ENCODE measurements at places on chromosomes 5 and 9.

DNA sequence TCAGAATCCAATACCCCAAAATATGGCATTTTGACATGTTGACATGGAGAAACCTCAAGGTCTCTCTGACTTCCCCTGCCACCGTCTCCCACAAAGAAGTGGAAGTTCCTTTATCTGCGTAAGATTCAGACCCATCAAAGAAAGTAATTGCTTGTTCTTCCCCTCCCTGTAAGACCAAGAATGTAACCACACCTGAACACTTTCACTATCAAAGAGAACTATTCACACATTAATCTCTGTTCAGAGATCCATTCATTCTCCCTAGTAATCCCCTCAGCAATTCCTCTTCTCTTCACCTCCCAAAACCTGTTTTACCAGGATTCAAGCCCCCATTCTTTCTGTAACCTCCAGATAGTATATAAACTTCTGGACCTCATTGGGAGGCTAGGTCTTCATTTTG is 4.1 kb upstream of the SLC1A1 start:
- no peak for DNase-seq

DNA sequence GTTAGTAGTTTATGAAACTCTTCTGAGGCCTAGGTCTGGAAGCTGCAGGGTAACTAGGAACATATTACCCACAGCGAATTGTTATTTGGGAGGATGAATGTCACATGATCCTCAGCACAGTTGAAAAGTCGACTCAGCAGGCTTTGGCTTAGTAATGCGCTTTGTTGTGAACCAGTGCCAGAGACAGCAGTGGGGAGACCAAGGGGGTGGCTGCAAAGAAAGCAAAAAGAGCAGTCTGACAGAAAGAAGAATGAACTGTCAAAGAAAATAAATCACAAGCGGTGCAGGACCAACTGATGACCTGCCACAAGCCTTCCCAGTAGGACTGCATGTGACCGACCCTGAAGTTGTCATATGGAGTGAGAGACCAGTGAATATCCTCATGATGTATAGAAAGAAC is 170.0 kb downstream of the CCDC171 start:
- DNase-seq = no peak

- DNase-seq = no peak
Measured at GRCh38 chr5:135740475-135740874, 94.0 kb upstream of the SLC25A48 start.

DNA sequence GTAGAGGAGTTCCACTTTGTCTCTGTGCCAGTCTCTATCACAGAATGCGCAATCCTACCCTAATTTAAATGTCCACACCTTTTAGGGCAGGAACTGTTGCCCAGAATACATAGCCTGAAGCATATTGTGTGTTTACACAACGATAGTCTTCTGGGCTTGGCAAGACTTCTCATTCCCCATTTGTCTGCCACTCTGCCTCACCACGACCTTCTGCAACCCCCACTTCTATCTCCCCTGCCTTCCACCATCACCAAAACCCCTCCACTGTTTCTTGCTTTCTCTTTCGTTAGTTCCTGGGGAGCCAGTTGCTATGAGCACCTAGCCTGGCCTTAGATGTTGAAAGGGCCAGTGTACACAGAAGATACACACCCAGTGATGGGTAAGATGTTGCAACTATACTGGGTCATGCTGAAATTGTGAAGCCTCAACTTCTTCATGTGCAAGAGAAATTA is 883 bp upstream of the RNF145 start:
- DNase-seq = no peak

GRCh38 chr5:172861461-172861860 is 27.4 kb downstream of the ERGIC1 start:
- no peak for DNase-seq

DNA sequence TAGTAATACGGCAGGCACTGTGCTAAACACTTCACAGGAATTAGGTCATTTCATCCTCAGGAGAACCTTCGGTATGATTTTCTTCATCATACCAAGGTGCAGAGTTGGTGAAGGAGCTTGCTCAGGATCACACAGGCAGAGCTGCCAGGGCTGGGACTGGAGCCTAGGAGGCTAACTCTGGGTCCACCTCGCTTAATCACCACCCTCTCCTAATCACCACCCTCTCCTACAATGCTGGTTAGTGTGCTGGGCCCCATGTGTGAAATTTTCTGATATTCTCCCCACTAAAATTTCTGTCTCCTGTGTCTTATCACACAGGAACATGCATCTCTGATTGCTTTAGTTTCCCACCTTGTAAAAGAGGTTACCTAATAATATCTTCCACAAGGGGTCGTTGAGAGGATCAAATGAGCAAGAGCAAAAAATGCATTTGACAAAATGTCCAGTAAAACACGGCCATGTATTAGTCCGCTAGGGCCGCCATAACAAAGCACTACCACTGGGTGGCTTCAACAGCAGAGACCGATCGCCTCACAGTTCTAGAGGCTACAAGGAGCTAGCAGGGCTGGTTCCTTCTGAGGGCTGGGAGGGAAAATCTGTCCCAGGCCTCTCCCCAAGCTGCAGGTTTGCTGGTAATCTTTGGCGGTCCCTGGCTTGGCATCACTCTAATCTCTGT is 128.2 kb upstream of the NFIB start:
- DNase-seq = no peak

GRCh38 chr5:56003179-56003578 is 8.4 kb upstream of the IL6ST start:
- DNase-seq = no peak

DNA sequence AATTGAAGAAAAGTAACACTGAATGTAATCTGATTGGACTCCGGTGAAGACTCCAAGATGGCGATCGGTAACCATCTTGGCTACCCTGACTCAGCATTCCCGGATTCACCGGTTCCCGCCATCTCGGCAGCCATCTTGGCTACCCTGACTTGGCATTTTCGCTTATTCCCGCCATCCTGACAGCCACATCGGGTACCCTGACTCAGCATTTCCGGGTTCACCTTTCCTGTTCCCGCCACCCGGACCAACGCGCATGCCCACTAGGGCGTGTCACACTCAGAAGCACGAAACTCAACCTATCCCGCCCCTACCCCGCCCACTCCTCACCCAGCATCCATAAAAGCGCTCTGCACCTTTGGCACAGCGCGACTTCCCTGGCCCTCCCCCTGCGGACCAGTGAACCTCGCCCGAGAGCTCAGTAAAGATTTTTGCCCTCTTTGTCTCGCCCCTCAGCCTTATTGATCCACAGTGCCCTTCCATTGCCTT is 17.2 kb downstream of the SPTLC1 start:
- peak; percentile 82 for DNase-seq

GRCh38 chr5:109161914-109162683 is 247.7 kb downstream of the PJA2 start:
- DNase-seq = no peak

- DNase-seq = no peak
Measured at GRCh38 chr9:129270903-129271431, 92.9 kb upstream of the IER5L start.

DNA sequence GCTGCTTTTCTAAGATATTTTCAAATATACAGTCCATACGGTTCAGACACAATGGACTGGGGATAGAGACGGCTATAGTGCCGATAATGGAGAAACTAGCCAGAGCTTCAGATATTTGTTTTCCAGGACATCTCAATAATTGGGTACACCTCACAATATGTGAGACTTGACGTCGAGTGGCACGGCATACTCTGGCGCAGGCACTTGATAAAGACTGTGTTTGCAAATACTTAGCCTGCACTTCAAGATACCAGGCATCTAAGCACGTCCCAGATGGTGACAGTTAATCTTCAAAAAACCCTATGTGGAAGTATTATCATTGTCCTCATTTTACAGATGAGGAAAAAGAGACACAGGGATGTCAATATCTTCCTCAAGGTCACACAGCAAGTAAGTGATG is 48.5 kb downstream of the SEMA5A start:
- DNase-seq = no peak

DNA sequence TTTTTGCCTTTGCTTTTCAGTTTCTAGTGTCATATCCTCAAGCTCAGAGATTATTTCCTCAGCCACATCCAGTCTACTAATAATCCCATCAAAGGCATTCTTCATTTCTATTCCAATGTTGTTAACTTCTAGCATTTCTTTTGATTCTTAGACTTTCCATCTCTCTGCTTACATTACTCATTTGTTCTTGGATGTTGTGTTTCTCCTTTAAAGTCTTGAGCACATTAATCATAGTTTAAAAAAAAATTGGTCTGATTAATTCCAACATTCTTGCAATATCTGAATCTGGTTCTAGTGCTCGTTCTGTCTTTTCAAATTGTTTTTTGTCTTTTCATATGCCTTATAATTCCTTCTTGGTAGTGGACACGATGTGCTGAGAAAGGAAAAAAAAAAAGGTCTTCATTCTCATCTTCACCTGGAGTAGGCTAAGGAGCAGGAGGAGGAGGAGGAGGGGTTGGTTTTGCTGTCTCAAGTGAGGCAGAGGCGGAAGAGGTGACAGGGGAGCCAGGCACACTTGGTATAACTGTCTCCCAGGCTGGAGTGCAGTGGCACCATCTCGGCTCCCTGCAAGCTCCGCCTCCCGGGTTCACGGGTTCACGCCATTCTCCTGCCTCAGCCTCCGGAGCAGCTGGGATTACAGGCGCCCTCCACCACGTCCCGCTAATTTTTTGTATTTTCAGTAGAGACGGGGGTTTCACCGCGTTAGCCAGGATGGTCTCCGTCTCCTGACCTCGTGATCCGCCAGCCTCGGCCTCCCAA is 16.3 kb downstream of the PRXL2C start:
- no peak for DNase-seq

DNA sequence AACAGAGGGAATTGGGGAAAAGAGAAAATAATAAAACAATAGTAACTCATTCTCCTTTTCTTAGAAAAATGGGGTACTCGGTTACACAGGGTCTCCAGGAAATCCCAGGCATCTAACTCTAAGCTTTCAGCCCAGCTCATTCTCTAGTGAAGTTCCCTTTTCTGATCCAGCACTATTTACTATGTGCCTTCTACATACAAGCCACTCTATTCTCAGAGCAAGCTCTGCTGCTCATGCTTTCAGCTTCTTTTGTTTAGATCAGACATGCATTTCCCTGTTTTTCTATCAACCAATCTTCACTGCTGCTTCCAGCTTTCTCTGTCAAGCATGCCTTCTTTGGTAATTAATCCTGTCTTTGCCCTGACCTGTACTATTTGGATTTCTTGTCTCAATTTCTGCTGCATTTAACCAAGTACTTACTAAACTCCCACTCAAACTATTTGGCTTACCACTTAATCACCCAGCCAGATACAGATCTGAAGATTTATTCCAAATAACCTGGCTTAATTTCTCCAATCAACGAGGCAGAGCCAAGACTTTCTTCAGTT is 25.3 kb downstream of the OSMR start:
- no peak for DNase-seq

DNA sequence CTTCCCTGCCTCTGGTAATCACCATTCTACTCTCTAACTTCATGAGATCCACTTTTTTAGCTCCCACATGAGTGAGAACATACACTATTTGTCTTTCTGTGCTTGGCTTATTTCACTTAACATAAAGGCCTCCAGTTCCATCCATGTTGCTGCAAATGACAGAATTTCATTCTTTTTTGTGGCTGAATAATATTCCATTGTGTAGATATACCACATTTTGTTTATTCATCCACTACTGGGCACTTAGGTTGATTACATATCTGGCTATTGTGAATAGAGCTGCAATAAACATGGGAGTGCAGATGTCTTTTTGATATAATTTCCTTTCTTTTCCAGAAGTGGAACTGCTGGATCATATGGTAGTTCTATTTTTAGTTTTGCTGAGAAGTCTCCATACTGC is 28.7 kb downstream of the SHOC1 start:
- no peak for DNase-seq

GRCh38 chr9:86054695-86055094 is 44.7 kb downstream of the GOLM1 start:
- no peak for DNase-seq

- no peak for DNase-seq
Measured at GRCh38 chr5:20114526-20114925, 126.5 kb upstream of the CDH18 start.

- no peak for DNase-seq
Measured at GRCh38 chr9:136119883-136120393, 1.3 kb upstream of the TMEM250 start.

- DNase-seq = no peak
Measured at GRCh38 chr9:76431601-76432000, 27.4 kb upstream of the GCNT1 start.

GRCh38 chr5:173885475-173886010 is 2.6 kb upstream of the CPEB4 start:
- peak; percentile 54 for DNase-seq

DNA sequence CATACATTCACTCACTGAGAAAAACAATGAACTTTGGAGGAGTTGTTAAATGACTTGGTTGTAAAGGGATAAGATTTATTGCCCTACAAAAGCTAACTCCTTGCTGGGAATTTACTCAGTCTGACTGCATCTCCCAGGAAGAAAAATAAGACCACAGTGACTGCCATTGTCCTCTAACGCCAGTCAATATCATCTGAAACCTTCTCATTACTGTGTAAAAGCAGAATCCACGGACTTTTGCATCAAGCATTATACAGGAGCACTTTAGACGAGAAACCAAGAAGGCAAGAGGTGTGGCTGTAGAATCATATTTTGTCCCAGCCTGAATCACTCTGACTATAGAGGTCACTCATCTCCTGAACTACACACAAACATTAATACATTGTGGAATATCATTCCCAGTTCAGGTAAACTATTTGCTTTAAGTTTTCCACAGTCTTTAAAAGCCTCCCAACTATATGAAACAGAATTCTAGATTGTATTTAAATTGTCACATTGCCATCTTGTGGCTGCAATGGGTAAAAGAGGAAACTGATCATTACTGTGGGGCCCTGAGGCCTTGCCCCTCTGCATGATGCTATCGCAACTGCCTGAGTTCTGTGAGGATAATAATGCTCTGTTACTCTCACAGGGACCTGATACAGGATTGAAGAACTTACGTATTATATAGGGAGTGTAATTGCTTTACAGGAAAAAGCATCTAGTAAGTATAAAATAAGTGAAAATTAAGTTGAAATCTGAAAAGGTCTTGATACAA is 142.9 kb downstream of the SLCO4C1 start:
- DNase-seq = no peak

GRCh38 chr9:133769511-133770075 is 31.4 kb upstream of the SARDH start:
- peak; percentile 60 for DNase-seq

DNA sequence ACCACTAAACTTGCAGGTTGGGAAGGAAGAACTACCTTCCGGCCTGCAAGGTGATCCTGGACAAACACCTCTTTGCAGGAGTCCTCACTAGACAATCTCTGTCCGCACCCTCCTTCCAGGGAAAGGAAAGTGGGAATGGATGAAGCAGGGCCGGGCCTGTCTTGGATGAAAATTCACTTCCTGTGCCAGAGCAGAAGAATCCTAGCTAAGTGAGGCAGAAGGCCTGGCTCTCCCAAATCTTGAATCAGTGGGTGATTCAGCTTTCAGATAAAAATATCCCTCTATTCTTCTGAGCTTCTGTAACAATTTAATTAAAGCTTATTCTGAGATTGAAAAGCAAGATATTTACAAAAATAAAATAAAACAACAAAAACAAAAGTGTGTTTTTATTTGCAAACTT is 281.9 kb upstream of the TLE4 start:
- no peak for DNase-seq

GRCh38 chr5:36150676-36151433 is 832 bp downstream of the LMBRD2 start:
- no peak for DNase-seq

Measured in tibial artery (tissue), 4 donors.